Suppressor macrophage treated with lipopolysaccharide for 1 hour (primary cell): ENCODE measurements at places on chromosomes 2 and 18.

- no peak for DNase-seq
Observed at GRCh38 chr2:118858485-118859156, 11.2 kb upstream of the EN1 start.

DNA sequence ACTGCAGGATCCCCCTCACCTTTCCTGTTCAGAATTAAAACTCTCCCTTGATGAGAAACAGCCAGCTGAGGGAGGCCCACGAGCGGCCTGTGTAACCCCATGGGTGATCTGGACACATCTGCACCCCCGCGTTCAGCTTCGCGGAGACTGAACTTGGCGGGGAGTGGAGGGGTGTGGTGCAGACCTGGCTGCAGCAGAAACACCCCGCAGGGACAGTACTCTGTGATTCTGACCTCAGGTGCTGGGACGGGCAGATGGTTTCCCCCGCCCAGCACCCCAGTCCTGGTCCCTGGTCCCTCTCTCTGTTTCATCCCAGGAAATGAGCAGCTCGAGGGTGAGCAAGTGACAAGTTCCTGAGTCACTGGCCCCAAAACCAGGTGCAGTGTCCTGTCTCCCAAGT is 41.2 kb downstream of the GBX2 start:
- no peak for DNase-seq

GRCh38 chr2:113406114-113406513 is 31.4 kb upstream of the ZNG1B start:
- DNase-seq: no peak

GRCh38 chr18:3720818-3721545 is 271.0 kb downstream of the TGIF1 start:
- no peak for DNase-seq

GRCh38 chr18:22847392-22847791 is 85.7 kb upstream of the RBBP8 start:
- no peak for DNase-seq

DNA sequence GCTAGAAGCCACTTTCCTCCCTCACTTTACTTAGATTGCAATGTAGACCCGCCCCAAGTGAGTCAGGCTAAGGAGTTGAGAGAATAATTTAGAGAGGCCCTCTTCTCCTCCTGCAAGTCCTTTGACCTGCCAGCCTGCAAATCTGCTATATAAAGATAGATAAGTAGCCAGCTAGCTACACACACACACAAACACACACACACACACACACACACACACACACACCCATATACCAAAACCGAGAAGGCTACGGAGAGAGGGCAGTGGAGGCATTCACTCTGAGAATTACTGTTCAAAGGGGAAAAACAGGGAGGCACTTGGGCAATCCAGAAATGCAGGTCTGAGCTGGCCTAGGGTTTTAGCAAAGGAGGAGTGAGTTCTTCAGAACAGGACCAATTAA is 23.0 kb upstream of the SMAD7 start:
- no peak for DNase-seq

DNA sequence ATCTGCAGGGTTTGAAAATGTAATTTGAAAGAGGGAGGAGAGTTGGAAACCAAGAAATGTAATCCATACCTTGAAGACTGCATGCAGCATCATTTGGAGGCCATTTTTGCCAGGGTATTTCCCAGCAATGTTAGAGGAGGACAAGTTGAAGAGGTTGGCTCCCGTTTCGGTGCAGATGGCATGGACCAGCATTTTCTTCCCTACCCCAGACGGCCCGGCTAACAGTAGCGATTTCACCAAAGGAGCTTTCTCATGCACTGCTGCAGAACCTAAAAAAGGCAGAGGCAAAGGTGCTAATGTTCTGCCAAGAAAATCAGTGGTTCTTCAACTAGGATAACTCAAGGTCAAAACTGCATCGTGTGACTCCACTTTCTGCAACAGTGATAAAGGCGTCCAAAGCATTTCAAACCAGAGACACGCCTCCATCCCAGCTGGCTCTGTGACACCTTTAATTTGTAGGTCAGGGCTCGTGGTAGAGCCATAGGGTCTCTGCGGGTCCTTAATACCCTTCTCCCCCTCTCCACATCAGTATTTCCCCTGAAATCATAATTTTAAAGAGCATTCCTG is 99.6 kb upstream of the ASB18 start:
- no peak for DNase-seq

DNA sequence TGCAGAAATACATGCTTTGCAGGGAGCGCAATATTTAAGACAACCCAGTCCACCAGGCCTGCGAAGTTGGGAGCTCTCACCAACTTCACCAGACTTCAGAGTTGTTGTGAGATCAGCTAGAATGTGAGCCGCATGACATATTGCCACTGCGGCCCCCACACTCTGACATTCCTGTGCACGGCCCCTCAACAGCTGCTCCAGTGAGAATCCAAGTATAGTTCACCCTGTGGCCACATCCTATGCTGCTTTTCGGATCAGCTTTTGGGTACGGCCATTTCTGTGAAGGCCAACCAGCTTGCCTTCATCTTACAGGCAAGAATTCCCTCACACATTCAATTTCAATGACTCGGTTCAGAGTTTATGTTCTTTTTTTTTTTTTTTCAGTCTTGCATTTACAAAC is 177.8 kb downstream of the SOX11 start:
- no peak for DNase-seq

- no peak for DNase-seq
Observed at GRCh38 chr2:9382604-9383235, 40.6 kb downstream of the ITGB1BP1 start.

GRCh38 chr2:1405967-1406366 is 7.3 kb upstream of the TPO start:
- DNase-seq: no peak

DNA sequence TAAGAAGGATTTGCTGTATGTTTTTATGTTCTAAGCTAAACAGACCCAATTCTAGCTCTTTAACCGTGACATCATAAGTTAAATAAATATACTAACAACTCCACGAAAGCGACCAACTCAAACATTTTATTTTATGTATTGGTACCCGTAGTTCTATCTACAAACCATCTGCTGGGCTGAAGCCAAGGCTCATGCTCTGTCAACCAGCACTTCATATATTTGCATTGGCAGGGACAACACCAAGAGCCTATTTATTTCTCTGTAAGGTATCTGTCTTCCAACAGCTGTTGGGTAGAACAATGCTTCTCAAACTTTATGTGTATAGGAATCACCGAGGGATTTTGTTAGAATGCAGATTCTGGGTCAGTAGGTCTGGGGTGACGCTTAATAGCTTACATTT is 64.5 kb downstream of the PID1 start:
- DNase-seq: no peak

DNA sequence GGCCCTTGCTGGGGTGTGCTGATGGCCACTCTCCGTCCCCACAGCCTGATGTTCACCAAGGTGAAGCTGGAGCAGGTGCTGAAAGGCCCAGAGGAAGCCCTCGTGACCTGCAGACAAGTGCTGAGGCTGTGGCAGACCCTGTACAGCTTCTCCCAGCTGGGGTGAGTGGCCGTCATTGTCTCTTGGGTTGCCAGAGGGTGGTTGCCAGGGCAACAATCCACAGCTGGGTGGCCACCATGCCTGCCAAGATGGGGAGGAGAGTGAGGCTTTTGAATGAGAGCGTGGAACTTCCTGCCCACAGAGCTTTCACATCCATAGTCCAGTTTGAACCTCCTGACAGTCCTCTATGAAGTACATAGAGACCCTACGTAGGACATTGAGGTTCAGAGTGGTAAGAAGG is 108.8 kb downstream of the STPG4 start:
- no peak for DNase-seq

- no peak for DNase-seq
Observed at GRCh38 chr2:45124456-45124855, 115.2 kb upstream of the SIX2 start.

GRCh38 chr2:45664635-45665261 is 13.3 kb downstream of the PRKCE start:
- no peak for DNase-seq

GRCh38 chr2:12624905-12625598 is 91.7 kb upstream of the TRIB2 start:
- DNase-seq: no peak

DNA sequence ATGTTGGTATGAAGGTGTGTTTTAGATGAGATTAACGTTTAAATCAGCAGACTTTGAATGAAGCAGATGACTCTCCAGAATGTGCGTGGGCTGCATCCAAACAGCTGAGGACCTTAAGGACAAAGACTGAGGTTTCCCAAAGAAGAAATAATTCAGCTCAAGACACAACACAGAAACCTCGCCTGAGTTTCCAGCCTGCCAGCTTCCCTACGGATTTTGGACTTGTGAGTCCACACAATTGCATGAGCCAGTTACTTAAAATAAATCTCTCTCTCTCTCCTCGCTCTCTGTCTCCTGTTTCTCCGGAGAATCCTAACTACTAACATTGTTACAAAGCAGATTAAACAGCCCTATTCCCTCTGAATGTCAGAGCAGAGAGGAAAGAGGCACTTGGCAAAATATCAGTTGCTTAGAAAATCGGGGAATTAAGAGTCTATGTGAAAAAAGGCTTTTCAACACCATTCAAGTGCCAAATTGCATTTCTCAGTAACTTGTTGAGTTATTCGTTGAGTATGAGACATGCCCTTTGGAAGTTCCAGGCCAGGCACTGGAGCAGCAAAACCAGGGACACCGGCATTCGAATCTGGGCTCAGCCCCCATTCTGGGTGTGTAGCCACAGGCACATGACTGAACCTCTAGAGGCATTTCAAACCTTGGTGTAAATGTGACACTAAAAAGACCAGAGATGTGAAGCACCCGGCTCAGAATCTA is 174.6 kb upstream of the PID1 start:
- DNase-seq: peak; percentile 17

DNA sequence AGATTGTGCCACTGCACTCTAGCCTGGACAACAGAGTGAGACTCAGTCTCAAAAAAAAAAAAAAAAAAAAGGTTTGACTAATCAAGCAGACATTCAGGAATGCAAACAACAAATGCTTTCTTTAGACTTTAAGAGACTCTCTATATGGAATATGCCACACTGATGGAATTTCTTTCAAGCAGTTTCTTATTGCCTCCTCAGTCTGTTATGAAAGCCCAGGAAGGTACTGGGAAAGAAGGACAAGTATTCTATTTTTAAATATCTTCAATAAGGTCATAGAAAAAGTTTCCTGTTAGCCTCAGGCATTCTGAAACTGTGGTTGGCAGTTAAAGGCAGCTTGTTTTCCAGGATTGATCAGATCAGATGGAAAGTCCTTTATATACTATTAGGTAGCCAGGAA is 241.6 kb downstream of the PIK3C3 start:
- DNase-seq: no peak

GRCh38 chr2:98086491-98087446 is at the start of gene VWA3B:
TSS of gene VWA3B (plus strand) at chr2:98087167. CDS start at chr2:98093093, 5,926 bp downstream.
- peak; percentile 66 for DNase-seq

DNA sequence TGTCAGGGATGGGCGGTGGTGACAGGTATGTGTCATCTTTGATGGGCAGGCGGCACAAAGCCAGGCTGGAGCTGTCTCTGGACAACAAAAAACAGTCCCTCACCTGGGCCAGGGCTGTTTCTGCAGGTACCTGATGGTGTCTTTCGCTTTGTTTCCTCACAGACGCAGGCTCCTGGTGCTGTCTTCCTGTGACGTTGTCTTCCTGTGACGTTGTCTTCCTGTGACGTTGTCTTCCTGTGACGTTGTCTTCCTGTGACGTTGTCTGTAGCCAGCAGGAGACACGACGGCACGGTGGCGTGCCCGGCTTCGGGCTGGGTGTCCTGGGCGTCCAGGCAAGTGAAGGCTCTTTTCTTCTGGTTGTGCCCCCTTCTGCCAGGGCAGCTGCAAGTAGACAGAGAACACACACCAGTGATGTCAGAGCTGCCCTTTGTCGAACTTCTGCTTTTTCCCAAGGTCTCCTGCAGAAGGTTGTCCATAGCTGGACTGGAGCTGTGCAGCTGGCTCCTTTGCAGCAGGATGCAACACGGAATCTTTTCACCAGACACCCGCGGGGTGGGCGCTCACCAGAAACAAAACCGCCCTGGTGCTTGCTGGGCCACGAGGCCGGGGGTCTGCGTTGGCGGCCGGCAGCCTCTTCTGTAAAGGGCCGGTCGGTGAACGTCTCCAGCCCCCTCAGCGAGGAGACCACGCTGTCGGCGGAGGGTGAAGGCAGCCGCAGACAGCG is 21.1 kb downstream of the GPR35 start:
- DNase-seq: peak; percentile 54

DNA sequence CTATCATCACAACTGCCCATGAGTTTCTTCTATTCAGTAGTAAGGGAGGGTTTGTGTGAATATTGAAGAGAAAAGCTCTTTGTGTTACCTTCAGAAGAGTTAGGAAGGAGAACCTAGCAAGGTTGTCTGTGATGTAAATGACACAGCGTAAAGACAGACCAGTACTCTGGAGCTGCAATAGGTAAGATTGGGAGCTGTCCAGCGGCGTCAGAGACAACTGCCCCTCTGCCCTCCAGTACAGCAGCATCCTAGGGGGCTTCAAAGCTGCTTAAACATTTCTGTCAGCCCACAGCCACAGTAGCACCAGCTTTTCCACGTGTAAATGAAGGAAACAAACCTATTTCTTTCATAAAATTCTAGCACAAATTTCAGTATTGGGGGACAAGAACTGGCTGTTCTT is 34.5 kb downstream of the NYAP2 start:
- DNase-seq: no peak

- peak; percentile 32 for DNase-seq
Observed at GRCh38 chr2:165778653-165779451, 15.2 kb downstream of the GALNT3 start.

DNA sequence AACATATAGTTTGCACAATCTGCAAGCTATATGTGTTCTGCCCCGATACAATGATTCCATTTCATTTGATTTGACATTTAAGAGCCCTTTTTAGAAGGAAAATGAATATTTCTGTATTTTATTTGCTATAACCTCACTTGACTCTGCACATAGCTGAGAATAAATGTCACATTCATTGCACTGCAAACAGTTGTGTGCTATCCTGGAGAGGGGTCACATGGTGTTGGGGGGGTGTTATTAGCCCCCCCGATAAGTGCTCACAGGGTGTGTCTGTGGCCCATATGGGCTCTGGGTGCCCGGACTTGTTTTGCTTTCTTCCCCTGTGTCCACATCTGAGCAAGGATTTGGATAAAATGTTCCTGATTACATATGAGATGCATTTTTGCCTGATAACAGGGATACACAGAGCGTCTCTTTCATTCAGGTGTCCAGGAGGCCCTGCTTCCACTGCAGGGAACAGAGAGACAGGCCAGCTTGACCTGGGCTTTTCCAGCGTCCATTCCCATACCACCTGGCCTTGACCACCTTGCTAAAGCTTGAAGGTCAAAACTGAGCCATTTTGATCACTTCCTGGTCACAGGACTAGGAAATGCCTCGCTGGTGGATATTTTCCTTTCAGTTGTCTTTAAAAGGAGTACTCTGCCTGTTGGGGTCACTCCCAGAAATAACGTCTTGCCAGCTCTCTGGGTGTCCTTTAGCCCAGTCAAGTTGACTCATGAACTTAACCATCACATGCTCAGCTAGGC is 38.4 kb upstream of the ID2 start:
- DNase-seq: peak; percentile 35

GRCh38 chr2:45379399-45380087 is 231.5 kb downstream of the SRBD1 start:
- no peak for DNase-seq
